ENCODE measurements at places on chromosomes 5 and 9.

- DNase-seq = no peak
These were observed 50.3 kb downstream of the ALG2 start for GRCh38 chr9:99171225-99172123.

GRCh38 chr5:79503794-79504495 is 10.0 kb downstream of the HOMER1 start:
- no peak for DNase-seq

- no peak for DNase-seq
These were observed 220.1 kb downstream of the ANXA1 start for GRCh38 chr9:73371801-73372200.

DNA sequence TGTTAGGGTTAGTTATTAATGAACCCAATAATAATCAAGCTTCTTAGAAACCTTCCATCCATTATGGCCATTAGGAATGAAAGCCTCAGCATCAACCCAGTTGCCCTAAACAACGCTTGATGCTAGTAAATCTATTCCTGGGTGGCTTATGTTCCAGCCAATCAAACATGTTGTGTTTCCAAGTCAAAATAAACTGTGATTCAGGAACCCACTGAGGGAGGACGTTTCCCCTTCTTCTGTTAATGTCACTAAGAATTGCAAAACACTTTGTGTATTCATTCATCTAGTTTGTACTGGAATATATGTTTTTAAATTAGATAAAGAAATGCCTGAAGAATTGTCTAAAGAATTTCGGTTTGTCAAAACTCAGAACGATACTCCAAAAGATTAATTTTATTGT is 142.5 kb upstream of the MSX2 start:
- DNase-seq = no peak

DNA sequence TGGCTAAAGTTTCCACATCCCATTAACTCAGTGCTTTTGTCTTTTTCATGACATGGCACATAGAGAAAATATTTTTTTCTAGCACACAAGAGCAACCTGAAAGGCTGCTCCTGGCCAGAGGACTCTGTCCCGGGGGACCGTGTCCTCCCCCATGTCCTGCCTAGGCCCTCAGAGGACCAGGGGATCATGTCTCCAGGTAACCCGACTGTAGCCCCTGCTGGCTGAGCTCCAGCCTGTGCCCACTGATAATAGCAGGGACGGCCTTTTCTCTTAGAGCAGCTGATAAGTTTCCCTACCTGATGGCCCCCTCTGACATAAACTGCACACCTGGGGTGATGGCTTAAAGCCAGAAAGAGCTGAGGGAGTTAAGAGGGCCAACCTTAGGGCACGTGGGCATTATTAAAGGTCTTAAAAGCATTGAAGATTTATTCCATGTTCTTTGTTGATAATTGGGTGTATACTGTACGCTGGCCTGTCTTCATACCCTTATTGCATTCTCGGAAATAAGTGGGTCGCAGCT is 5.9 kb downstream of the HDHD3 start:
- no peak for DNase-seq

- no peak for DNase-seq
These were observed 2.9 kb downstream of the IQGAP2 start for GRCh38 chr5:76406014-76406413.

- no peak for DNase-seq
These were observed 603.7 kb downstream of the RAB3C start for GRCh38 chr5:59186623-59187022.

Data from stimulated activated CD8-positive, alpha-beta memory T cell treated with anti-CD3 and anti-CD28 coated beads, Interleukin-7, amount 100 ng/mL, for 24 hours (primary cell).